Fibroblast of the conjunctiva (primary cell): ENCODE measurements at places on chromosomes 1 and 21.

DNA sequence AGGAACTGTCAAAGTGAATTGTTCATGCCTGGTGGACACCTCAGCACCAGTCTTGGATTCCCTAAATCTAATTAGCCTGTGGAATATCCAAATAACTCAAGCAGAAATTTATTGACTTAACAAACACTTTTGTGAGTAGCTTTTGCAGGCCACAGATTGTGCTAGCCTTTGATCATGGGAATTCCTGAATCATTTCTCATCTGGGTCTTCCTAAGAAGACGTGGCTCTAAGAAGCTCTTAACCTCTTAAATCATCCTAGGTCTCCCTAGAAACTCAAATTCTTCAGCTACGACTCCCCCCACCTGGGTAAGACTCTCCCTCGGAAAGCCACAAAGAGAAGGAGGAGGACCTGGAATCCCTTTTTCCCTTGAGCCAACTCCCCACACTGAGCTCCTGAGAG is 53.8 kb upstream of the PSEN2 start:
- no peak for DNase-seq

DNA sequence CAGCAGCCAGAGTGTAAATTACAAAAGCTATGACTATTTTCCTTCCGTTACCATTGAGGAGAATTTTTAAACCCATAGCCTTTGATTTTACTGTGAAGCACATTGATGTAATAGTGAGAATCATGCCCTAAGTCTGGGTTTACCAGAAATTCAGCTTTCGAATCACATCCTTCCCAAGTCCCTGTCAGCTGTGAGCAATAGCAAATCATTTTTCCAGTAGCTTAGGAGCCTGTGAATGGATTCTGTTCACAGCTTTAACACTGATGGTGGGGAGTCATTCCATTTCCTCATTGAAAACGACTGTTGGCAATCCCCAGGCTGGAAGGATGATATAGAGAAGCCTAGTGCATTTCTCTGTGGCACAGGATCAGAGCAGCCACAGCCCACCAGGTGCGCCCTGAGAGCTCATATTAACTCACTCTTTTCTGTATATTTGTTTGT is 82.2 kb upstream of the C1orf105 start:
- no peak for DNase-seq

DNA sequence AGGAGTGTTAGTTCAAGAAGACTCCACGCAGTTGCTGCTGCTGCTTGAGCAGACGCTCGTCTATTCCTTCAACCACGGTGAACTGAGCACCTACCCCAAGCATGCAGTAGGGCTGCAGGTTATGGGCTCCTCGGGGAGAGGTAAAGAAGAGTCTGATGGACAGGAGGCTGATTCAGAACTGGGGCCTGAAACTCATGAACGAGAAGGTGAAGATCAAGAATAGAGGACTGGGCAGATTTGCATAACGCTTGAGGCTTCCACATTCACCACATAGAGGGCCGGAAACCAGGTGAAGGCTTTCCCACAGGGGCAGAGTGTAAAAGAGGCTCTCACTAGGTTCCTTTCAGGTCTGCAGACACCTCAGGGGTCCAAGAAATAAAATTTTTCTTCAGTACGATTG is 9.1 kb downstream of the ABCA4 start:
- DNase-seq: no peak

DNA sequence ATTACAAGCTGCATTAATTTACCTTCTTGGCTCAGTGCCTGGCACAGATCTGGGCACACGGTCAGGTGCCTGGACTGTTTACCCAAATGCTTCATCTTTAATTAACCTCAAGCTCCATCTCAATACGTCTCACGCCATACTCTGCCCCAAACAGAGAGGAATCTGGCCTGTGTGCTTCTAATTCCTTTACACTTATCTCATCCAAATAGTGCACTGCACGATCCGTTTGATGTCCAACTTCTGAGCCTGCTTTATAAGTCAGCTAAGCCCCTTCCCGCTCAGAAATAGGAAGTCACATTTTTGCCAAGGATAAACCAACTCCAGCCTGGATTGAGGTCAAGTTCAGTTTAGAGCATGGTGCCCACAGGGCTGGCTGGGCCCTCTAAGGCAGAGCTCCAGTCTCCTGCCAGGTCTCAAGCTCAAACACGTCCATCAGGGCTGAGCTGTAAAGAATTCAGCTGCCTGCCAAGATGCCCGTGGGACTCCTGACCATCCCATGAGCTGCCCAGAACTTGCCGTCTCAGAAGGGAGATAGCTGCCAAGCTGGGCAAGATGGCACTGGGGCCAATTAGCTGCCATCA is 233.5 kb downstream of the TRABD2B start:
- no peak for DNase-seq

DNA sequence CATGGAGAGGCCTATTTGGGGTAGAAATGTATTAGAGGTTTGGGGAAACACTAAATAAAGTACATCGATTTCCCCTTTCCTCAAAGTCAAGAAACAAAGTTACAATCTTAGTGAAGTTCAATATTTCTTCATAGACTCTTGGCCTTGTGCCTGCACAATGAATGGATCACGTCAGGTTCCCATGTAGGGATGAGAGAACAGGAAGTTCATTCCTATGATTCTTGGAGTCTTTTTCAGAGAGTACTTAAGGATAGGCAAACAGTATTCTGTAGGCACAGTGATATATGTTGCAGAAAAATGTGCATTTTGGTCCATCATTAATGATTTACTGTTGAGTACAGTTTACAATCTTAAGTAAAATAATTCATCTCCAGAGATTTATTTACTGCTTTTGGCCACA is 275.5 kb downstream of the RGS7 start:
- no peak for DNase-seq

DNA sequence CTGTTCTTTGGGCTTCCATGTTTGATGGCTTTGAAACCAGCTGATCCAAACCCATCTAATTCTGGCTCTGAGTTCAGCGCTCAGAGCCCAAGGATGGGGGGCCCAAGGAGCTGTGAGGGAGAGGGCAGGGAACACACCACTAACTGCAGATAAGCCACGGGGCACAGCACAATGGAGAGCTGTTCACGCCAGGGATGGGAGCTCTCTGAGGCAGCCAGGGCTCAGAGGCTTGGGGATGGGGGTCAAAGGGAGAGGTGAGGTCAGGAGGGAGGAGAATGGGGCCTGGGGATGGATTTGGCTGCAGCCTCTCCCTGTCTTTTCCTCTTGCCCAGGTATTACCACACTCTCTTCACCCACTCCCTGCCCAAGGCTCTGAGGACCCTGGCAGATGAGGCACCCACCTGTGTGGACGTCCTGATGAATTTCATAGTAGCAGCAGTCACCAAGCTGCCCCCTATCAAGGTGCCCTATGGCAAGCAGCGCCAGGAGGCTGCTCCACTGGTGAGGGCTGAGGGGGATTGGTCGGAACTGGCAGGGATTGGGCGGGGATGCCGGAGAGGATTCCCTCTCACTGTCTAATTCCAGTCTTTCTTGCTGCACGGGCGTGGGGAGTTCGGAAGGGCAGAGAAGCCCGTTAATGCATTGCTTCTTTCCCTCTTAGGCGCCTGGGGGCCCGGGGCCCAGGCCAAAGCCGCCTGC is 11.3 kb downstream of the SLC30A2 start:
- DNase-seq: no peak

GRCh38 chr1:104467590-104467989 is 717.9 kb downstream of the AMY1C start:
- DNase-seq: no peak

GRCh38 chr1:76465030-76465429 is 390.5 kb downstream of the ST6GALNAC3 start:
- DNase-seq: peak; percentile 35

- no peak for DNase-seq
Observed at GRCh38 chr1:154774175-154774855, 95.8 kb downstream of the KCNN3 start.

- no peak for DNase-seq
Observed at GRCh38 chr1:153393926-153394325, 3.1 kb upstream of the S100A8 start.

DNA sequence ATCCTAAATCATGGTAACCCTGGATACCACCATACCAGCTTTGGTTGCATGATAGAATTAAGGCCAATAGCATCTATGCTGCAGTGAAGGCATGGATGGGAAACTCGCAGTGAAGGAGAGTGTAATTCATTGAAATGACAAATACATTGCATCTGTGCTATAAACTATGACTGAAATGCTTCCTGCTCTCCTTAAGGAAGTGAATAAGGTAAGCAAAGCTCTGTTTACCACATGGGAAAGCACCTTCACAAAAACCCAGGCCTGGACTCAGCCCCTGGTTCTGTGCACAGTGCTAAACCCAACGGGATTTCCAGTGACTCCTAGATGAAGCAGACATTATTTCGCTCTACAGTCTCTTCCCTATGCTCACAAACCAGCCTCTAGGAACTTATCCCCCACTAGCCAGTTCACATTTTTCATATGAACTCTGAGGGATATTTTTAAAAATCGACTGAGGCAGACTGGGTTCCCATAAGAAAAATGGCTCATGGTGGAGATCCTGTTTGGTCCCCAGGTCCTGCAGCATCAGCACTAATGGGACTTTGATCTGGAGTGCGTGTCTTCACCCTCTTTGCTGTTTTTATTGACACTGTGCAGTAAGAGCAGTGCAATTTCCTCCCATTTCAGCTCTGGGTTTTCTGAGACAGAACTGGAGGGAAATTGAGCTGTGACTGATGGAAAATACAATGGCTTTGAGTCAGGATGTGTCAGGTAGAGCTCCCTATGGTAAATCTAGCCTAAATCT is 362.7 kb downstream of the SIPA1L2 start:
- no peak for DNase-seq

DNA sequence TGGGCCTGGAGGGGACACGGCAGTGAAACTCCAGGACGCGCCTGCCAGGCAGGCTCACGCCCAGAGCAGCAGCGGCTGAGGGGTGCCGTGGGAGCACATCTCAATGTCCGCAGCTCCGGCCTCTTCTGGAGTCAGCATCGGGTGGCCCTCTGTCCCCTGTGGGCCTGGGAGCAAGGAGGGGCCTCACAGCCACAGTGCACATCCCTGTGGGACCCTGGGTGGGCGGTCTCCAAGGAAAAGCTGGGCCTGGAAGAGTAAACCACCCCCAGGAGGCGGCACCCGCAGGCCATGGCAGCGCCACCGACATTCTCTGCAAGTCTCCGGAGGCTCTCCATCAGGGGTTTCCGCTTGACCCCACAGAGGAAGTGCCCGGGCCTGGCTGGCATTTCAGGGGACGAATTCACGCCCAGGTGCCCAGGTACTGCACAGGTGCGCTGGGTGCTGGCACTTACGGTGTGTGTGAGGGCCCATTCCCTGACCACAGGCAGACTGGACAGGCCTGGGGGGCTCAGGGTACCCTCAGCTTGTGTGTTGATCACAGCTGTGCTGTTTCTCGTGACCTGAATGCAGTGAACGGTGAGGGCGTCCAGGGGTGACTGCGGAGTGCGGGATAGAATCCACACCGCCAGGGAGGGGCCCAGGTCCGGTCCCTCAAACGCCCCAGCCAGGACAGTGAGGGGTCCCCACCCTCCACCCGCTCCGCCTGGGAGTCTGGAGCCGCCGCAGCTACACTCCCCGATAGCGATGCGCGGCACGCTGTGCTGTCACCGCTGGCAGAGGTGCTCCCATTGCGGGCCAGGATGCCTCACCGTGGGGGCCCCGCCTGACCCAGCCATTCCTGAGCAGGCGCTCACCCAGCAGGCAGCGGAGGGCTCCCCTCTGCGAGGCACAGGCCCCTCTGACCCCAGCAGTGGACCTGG is 16.6 kb upstream of the RNF223 start:
- no peak for DNase-seq

DNA sequence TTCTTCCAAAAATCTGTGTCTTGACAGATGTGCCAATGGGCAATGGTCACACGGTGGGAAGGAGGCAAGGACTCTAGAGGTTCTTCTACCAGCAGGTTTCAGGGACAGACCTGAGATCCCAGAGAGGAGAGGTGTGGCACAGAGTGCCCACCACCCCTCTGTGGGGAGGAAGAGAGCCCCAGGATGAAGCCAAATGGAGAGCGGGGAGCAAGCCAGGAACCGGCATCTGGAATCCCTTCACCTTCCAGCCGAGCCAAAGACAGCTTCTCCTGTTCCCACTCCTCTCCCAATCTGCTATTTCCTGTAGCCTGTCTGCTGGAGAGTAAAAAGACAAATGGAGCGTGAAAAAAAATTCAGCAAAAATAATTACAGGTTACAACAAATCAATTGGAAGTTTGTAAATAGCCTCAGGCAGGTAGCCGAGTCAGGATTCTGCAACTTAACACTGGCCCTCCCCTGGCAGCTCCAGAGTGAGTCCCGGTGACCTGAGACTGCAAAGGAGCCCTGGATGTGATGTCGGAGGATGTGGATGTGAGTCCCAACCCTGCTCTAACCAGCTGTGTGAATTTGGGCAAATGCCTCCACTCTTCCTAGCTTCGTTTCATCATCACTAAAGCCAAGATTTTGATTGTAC is 45.4 kb upstream of the LRRN2 start:
- no peak for DNase-seq
